ENCODE measurements at places on chromosomes 6 and 20.
A peak's percentile ranks its signal among the peaks of the same experiment; 100 is the strongest.

GRCh38 chr6:163123098-163123497 lies 291.4 kb upstream of the QKI start:
- no peak for DNase-seq

DNA sequence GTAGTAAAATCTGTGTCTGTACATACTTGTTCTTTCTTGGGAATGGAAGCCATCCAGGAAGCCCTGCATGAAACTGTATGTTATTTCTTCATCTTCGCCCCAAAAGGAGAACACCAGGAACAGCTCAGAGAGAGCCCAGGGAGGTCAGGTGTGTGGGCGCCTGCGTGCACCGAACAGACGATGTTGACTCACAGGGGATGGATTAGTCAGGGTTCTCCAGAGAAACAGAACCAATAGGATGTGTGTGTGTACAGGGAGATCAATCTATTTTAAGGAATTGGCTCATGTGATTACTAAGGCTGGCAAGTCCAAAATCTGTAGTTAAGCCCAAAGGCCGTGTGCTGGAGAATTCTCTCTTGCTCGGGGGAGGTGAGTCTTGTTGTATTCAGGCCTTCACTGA lies 45.7 kb downstream of the RNASET2 start:
- DNase-seq = no peak

DNA sequence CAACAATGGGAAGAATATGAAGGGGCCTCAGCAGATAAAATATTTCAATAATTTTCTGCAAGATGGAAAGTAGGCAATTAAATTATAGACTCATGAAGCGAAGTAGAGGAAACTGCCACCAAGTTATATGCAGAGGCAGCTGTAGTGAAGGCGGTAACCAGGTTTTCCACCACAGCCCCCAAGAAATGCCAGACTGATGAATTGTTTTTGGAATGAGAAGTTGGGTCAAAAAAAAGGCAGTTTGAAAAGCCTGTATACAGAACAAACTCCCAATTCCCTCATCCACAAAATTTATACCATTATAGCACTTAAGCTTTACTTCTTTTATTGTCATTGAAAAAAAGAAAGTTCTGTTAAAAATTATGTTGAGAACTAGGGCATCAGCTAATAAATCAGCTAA lies 45.3 kb downstream of the ELOVL4 start:
- no peak for DNase-seq

GRCh38 chr6:33577718-33578117 lies 2.4 kb downstream of the BAK1 start:
- DNase-seq = no peak

DNA sequence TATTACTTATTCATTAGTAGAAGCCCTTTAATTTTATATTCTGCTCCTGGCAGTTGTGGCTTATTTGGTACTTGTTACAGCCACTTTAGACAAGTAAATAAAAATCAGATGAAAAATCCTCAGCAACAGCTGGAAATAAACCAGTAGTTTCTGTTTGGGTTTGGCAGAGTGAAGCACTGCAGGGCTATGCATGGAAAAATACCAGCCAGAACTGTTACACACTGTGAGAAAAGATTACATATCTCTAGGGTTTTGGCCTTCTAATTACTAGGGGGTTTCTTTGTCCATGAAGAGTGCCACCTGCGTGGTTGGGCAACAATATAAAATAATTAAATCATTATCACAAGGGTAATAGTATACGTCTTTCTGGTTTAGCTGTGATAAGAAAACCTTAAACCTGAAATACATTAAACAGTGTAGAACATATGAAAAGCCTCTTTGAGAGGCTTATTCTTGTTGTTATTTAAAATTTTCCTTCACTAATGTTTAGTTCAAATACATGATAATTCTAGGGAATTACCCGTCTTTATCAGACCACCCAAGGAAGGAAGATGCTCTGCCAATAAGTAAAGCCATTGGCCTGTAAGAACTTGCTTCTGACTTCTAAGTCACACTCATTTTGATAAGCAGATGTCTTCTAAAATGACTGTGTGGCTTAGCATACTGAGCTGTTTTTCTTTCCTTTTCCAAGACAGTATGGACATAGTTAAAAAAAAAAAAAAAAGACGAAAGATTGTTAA lies 320.0 kb upstream of the FLRT3 start:
- no peak for DNase-seq

GRCh38 chr6:169839493-169839892 lies 88.1 kb downstream of the ERMARD start:
- no peak for DNase-seq

GRCh38 chr6:978937-979685 lies 286.2 kb upstream of the EXOC2 start:
- no peak for DNase-seq

GRCh38 chr6:31474871-31475286 lies 23.1 kb upstream of the MICB start:
- DNase-seq = peak; percentile 63

DNA sequence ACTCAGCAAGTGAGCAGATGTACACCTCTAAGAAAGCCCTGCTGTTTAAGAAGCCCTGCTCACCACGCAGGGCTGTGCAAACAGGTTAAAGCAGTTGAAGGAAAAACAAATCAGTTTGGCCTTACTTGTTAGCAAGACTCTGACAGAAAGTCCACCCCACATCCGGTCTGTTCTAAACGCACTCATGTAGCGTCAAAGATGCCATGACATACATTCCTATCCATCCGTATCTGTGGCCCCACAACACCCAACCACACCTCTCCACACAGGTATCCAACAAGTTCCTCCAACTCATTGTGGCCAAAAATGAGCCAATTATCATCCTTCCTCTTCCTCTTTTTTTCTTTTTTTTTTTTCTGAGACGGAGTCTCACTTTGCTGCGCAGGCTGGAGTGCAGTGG lies 22.8 kb upstream of the RAB22A start:
- peak; percentile 29 for DNase-seq

DNA sequence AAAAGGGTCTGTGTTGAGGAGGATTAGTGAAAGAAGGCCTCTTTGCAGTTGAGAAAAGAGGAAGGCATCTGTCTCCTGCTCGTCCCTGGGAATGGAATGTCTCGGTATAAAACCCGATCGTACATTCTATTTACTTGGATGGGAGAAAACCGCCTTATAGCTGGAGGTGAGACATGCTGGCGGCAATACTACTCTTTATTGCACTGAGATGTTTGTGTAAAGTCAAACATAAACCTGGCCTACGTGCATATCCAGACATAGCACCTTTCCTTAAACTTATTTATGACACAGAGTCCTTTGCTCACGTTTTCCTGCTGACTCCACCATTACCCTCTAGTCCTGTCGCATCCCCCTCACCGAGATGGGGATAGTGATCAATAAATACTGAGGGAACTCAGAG lies 4.5 kb downstream of the TDP2 start:
- no peak for DNase-seq

DNA sequence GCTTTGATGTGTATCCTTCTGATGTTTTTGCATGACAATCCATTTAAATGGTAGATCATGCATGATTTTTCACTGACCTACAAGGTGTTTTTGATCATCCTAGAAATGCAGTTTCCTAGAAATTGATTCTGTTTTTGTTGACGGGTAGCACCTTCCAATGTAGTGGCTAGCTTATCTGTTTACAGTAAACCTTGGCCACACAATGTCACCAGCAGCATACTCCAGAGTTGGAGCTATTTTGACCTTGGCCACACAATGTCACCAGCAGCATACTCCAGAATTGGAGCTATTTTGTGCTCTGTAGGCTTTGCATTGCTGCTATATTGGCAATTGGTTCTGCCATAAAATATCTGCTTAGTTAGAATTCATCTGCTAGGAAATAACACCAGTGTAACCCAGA lies 74.6 kb upstream of the NAA20 start:
- DNase-seq = no peak

GRCh38 chr6:106730718-106731117 lies 101.3 kb downstream of the QRSL1 start:
- no peak for DNase-seq

DNA sequence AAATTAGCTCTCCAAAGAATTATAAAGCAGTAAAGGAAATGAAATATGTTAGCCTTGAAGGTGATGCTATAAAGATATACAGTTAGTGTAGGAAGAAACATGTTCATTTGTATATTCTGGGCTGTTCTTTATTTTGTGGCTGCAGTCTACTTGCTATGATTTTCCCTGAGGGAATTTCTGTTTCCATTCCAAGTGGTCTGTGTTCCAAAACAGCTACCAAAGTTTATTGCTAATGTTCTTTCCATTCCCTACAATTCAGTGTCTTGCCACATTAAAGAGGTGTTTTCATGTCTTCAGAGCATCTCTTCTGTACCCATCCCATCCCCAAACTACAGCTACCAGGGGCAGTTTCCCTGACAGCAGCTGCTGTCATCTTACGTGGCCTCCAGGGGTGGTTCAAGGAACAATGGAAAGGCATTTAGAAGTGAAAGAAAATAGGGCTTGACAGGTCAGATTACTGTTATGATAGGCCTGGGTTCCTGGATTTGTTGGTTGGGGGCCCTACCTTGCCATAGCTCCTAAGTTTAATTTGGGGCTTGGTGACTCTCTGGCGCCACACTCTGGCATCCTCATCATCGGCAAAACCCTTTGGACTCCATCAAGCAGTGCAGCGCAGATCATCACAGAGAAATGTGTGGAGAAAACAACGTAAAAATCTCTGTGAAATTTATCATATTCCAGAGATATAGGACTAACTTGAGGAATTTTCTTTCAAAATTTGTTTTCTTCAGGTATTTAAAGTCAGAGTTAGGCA lies 33.8 kb upstream of the AIG1 start:
- DNase-seq = peak; percentile 71

DNA sequence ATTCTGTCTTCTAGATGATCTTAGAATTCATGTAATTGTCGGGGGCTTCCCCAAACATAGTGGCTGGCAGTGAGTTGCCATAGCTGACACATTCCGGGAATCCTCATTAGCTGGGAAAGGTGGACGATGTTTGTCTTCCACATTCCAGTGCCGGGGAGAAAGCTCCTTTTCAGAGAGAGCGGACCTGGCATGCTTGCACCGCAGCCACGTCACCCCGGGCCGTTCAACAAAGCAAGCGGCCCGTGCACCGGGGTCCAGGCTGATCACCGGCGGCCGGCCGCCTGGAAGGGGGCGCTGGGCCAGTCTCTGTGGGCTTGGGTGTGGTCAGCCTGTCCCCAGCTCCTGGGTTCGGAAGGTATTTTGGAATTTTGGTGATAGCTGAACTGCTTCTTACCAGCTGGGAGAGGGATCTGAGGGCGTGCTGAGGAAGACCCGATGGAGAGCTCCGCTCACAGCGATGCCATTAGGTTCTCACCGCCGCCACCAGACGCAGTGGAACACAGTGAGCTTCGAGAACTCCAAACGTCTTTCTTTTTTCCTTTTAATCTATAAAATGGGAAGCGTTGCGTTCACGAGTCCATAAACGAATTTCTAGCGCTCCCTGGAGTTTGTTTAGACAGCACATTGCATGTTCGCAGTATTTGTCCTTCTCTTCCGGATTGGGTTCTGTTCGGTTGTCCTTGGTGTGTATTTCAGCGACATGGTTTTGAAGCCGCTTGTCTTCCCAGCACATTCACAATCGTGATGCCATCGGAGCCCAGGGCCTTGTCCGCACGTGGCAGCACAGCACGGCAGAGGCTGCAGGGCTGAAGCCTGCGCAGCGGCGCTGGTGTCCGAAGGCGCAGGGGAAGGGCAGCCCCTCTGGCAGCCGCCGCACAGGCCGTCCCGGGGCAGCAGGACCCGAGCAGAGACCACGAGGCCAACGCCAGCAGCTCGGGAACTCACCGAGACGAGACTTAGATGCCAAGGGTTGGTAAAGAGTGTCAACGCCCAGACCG lies 557.6 kb downstream of the QKI start:
- DNase-seq = no peak

GRCh38 chr6:25122001-25122400 lies 157.2 kb upstream of the CARMIL1 start:
- no peak for DNase-seq

- DNase-seq = no peak
Measured at GRCh38 chr20:35472209-35472608, 16.8 kb downstream of the CEP250 start.

DNA sequence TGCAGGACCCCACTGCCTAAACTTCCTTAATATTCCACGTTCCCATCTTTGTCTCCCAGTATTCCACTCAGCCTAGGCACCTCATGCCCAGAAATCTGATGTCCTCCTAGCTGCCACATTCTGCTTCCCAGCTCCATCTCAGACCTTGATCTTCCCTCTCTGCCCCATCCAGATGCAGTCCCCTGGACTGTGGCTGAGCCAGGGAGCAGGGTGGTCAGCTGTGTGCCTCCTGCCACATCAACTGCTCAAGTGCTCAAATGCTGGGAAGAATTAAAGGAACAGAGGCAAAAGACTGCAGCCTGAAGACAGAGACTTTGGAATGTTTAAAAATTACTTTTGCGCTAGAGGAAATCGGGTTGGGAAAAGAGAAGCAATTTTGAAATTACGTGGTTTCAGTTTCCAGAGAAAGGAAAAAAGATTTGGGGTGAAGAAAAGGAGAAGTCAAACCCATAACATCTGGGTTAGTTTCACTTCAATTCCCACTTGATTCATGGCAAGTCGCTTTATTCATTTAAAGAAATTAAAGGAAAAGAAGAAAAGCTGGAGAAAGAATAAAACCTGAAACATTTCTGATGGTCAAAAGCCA lies 704.8 kb downstream of the PTPRT start:
- DNase-seq = no peak

DNA sequence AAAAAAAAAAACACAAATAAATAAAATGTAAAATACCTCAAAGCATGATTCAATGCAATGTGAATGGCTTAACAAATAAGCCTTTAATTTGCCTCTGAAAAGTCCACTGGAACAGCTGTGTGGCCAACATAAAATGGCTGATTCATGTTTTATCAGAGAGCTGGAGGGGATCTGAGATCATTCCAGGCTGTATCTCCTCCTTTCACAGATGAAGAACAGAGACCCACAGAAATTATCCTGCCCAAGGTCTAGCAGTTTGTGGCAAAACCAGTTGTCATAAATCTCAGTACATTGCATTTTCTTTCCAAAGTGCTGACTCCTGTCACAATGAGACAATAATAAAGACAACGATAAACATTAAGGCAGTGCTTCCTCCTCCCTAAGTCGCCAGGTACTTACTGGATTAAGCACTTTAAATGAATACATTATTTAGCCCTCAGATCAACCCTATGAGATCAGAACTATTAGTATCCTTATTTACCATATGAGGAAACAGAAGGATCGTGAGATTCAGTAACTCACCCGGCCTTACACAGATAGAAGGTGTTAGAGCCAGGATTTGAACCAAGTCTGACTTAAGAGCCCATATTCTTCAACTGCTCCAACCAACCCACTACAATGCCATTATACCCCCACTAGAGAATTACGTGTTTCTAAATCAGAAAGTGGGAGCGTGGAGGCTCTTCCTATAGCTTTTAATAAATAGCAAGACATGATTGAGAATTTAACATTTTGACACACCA lies 118.3 kb downstream of the KIF13A start:
- DNase-seq = no peak
